ENCODE measurements at places on chromosomes 2 and 18. TPM values are rescaled to one million over a fixed set of nuclear protein-coding genes. Genes with fewer than 3 reads are reported as not detected.

The SNX17 gene
- 49.3 TPM for polyA plus RNA-seq

The LIMS1 gene
- polyA plus RNA-seq, result 15.8 TPM

The DCAF17 gene
- 5.8 TPM for polyA plus RNA-seq

The STEAP3 gene
- polyA plus RNA-seq, result 1.6 TPM

The TRIM43 gene
- not detected for polyA plus RNA-seq

The NOL4 gene
- polyA plus RNA-seq, result not detected

The ERICH2 gene
- polyA plus RNA-seq, result 0.54 TPM

The PIKFYVE gene
- 7.4 TPM for polyA plus RNA-seq

Data from adipose tissue (tissue), 3 donors.